Activated naive CD4-positive, alpha-beta T cell treated with anti-CD3 and anti-CD28 coated beads, Interleukin-2, amount 50 U/mL, for 16 hours (primary cell): ENCODE measurements at places on chromosomes 1 and 21.

GRCh38 chr1:24910751-24911650, 19.1 kb downstream of the RUNX3 start:
- peak; percentile 47 for DNase-seq

- DNase-seq: no peak
These were observed 25.6 kb downstream of the IL23R start for GRCh38 chr1:67191668-67192520.

GRCh38 chr1:38244218-38244845, 197.7 kb upstream of the POU3F1 start:
- no peak for DNase-seq

DNA sequence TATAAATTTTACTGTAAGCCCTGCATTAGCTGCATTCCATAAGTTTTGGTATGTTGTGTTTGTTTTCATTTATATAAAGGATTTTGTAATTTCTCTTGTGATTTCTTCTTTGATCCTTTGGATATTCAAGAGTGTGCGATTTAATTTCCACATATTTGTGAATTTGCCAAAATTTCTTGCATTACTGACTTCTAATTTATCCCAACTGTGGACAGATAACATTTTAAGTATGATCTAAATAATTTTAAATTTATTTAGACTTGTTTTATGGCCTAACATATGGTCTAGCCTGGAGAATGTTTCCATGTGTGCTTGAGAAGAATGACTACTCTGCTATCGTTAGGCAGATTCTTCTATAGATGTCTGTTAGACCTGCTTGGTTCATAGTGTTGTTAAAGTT, 23.2 kb downstream of the RPE65 start:
- no peak for DNase-seq

- DNase-seq: no peak
These were observed 2.4 kb upstream of the FCGR2A start for GRCh38 chr1:161502641-161503393.

DNA sequence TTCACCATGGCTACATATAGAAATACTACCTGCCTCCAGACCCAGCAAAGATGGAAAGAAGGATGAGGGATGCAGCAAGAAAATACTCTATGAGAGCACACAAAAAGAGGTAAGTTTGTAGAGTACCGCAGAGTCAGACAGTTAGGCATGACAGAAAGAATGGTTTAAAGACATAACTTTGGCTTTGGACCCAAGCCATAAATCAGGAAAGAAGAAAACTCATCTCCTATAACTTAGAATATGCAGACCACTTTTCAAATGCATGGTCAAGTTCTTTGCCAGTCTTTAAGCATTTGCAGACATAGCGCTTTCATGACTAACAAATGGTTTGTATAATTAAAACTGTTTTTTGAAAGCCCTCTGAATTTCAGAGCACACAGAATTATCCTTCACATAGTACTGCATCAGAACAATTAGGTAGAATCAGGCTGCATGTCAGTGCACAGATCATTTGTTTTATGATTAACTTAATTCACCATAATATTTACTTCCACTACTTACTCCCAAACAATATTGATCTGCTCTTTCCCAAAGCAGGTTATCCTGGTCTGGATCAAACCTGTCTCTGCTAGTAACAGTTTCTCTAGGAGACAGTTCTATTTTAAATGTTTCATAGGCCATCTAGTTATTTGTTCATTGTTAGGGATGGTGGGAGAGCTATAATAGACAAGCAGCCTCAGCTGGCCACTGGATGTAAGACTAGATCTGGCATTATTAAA, 280.7 kb upstream of the NR5A2 start:
- no peak for DNase-seq

- no peak for DNase-seq
These were observed 239.4 kb upstream of the CAMK1G start for GRCh38 chr1:209344156-209344555.

DNA sequence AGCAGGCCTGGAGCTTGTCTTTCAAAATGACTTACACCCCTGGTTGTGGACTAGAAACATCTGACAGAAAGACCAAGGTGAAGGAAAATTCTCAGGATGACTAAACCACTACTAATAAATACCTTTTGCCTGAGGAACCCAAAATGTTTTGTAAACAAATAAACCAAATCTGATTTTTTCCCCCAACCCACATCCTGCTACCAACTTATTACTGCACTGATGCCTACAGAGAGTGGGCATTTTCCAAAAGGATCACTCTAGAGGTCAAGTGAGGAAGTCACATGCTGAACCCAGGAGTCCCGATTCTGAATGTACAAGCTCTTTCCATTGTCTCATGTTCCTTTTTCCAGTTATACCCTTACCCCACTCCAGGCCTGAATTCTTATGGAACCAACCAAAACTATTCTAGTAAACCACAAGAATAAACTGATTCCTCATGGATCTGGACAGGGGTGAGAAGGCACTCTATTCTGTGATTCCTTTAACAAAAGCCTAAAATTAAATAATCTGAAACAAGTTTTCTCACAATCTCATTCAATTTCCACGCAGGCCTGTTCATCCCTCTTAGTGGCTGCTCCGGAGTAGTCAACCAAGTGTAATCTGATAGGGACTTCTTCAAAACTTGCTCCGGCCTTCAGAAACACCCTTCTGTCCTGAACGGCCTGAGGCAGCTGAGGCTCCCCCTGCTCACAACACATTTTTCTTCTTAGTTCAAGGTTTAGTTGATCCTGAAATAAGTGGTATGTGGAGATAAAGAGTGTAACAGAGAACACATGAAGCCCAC, 1.4 kb downstream of the PI4KB start:
- DNase-seq: no peak

DNA sequence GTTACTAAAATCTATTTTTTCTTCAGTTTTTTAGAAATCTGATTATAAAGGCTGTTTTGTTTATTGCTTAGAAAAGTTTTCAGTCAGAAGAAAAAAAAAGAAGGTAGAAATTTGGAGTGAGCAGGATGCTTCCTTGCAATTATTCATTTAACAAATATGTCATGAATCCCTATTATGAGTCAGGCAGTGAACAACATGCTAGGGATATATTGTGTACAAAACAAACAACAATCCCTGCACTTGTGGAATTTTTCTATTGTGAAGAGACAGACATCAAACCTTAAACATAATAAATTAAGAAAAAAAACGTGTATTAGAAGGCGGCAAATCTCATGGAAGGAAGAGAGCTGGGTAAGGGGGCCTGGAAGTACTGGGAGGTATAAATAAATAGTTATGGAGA, 664.1 kb upstream of the CAMK1G start:
- DNase-seq: no peak

GRCh38 chr21:24456358-24456757, 1150.9 kb downstream of the MRPL39 start:
- no peak for DNase-seq

- no peak for DNase-seq
These were observed 228.3 kb upstream of the PKN2 start for GRCh38 chr1:88455621-88456256.

DNA sequence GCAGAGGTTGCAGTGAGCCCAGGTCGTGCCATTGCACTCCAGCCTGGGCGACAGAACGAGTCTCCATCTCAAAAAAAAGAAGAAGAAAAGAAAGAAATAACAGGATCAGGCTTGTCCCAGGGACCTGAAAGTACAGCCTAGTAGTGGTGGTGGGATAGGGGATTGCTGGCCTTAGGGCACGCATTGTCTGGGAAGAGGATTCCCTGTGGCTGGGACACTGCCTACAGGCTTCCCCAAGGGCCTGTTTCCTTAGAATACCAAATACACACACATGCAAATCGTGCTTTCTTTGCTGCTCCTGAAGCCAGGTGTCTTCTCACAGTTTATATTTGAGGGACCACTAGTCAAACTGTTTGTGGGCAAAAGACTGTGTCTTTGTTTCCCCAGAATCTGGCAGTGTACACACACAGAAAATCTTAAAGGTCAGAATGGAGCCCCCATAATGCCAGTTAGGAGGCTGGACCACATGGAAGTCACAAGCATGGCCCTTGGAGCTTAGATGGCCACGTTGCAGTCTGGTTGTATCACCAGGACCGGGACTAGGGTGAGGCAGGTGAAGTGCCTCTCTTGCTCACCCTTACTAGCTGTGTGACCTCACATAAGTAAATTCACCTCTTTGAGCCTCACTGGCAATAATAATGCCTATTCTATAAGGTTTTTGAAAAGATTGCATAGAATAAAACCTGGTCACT, 12.7 kb upstream of the ASAP3 start:
- DNase-seq: no peak

DNA sequence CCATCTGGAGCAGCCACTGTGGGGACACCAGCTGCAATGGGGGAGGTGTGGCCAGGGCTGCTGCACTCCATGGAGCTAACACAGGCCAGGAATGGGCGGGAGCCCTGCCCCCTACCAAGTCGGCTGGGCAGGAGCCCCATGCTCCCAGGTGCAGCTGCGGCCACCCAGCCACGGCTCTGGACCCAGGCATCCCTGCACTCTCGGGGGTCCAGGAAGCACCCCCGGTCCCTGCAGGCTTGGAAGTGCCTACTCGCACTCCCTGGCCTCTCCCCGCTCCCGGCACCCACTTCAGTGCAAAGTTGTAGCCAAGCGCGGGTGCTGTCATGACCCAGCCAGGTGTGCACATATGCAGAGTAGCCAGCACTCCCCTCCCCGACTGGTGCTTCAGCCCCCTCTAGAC, 91.8 kb downstream of the HLCS start:
- no peak for DNase-seq

GRCh38 chr21:33290441-33290840, 24.3 kb downstream of the IL10RB start:
- no peak for DNase-seq

DNA sequence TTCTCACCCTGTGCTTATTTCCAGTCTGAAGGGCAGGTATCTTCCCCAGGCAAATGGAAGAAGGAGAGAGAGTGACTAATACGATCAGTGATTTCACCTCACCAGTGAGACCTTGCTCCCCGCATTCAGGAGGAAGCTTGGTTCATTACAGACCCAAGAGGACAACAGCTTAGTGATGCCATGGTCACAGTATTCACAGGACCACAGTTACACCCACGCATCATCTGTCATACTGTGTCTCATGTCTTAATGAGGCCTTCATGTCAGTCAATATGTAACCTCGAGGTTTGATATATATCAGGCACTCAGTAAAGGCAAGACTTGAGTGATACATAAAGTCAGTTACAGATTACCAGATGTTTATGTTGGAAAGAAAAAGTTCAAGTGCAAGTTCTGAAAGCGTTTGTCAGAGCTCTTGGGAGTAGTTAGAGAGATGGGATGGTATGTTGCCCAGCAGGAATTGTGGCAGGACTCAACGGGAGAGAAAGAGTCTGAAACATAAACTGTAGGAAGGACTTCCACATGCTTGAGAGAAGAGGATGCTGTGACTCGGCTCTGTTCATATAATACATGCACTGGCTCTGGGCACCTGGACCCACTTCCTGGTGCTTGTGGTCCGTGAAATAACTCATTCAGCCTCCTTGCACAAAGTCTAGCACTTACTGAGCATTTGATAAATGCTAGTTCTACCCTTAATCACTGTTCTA, 33.3 kb downstream of the GNPAT start:
- no peak for DNase-seq

- DNase-seq: no peak
These were observed 6.0 kb upstream of the DEDD start for GRCh38 chr1:161138431-161138830.

- DNase-seq: no peak
These were observed 224.5 kb upstream of the NFIA start for GRCh38 chr1:60857851-60858250.

DNA sequence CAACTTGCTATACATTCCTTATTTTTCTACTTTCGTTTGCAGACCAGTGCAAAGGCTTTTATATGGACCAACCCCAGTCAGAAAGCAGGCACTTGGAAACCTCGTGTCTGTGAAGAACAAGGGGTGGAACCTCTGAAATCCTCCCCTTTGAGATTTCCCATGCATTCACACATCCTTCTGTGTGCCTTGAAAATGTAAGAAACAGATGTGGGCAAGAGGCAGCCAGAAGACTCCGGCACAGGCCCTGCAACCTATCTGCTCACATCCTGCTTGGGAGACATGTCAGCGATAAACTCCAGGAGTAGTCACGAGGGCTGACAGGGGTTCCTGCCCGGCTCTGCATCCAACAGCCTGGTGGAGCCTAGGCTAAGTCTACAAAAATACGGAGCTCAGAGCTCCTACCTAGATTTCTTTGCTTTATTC, 42.5 kb downstream of the ETS2 start:
- no peak for DNase-seq

- no peak for DNase-seq
These were observed 177.7 kb downstream of the ADSS2 start for GRCh38 chr1:244273845-244274619.

DNA sequence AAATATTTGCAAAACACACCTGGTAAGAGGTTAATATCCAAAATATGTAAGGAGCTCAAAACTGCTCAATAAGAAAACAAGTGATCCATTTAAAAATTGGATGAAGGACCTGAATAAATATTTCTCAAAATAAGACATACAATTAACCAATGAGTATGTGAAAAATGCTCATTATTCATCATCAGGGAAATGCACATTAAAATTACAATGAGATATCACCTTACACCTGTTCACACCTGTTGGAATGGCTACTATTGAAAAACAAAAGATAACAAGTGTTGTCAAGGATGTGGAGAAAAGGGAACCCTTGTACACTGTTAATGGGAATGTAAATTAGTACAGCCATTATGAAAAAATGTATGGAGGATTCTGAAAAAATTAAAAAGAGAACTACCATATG, 136.0 kb upstream of the GREM2 start:
- no peak for DNase-seq

- no peak for DNase-seq
These were observed 3.7 kb downstream of the LYPLAL1 start for GRCh38 chr1:219177363-219177762.

DNA sequence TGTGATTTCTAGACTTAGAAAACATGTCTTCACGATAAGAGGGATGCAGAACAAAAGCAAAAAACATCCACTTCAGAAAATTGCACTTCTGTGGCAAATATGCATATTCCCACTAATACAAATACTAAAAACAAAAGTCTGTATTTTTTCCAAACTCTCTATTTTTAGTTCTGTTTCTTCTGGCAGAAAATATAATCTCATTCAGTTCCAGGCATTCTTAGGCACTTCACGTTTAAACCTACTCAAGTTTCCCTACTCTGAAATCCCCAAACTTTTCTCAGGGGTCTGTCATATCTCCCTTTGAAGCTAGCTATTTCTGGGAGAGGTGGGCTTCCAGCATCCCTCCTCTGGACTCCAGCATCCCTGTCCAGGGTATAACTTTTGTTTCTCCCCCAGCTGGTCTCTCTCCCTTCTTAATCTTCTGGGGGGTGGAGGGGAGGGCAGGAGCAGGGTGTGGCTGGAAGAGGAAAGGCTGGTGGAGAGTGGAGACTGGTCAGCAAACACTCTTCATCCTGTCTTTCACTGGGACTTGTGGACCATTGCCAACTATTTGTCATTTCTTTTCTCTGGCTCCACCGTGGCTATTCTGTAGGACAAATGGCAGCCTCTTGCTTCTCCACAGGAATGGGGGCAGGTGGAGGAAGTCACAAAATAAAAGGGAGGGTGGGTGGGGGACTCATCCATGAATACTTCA, 19.6 kb upstream of the NCF2 start:
- DNase-seq: no peak
